Caco-2 (cell line): ENCODE measurements at places on chromosomes 7 and 10. TPM values are rescaled to one million over a fixed set of nuclear protein-coding genes. Genes with fewer than 3 reads are reported as not detected.
A peak's percentile ranks its signal among the peaks of the same experiment; 100 is the strongest.

DNA sequence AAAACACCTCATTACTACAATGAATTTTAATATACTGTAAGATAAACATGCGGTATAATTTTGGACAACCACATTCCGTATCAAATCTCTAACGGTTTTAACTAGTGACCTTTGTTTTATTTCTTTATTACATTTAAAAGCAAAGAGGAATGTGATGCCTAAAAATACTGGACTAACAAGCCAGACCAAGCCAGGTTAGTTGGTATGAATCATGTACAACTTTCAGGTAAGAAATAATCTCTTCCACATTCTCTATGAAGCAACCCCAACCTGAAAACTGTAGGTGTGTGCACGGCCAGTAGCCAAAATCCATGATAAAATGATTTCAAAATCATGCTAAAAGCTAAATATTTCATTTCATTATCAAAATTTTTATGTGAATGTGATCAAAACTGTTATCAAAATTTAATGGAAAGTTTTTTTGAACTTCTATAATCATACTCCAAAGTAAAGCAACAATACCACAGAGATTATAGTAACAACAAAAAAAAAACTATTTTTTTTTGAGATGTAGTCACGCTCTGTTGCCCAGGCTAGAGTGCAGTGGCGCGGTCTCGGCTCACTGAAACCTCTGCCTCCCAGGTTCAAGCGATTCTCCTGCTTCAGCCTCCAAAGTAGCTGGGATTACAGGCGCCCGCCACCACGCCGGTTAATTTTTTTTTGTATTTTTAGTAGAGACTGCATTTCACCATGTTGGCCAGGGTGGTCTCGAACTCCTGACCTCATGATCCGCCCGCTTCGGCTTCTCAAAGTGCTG is 127.2 kb downstream of the NRBF2 start:
- DNase-seq, result no peak
- no peak overlapping the region for H3K4me3 ChIP-seq
- H3K27ac ChIP-seq, result peak overlapping the region; percentile 43
- peaks cover 25% of the 10 kb centered on the region for H3K4me1 ChIP-seq
- H3K36me3 ChIP-seq, result peaks cover 1% of the 10 kb centered on the region; the same call in 1 of the 2 replicates

DNA sequence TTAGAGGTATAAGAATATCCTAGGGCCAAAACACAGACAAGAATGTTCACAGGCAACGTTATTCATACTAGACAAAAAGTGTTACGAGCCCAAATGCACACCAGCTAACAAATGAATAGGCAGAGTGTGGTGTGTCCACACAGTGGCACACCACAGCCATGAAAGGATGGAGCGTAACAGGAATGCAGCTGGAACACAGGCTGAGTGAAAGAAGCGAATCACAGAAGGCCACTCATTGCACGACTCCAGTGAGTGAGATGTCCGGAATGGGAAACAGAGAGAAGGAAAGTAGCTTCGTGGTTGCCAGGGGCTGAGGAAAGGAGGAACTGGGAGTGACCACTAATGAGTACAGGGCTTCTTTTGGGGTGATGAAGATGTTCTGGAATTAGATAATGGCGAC is 198.8 kb downstream of the TNS3 start:
- peaks cover 59% of the 10 kb centered on the region for H3K4me1 ChIP-seq
- no peak overlapping the region for H3K27ac ChIP-seq
- no peak for DNase-seq
- H3K36me3 ChIP-seq, result peaks cover 9% of the 10 kb centered on the region

DNA sequence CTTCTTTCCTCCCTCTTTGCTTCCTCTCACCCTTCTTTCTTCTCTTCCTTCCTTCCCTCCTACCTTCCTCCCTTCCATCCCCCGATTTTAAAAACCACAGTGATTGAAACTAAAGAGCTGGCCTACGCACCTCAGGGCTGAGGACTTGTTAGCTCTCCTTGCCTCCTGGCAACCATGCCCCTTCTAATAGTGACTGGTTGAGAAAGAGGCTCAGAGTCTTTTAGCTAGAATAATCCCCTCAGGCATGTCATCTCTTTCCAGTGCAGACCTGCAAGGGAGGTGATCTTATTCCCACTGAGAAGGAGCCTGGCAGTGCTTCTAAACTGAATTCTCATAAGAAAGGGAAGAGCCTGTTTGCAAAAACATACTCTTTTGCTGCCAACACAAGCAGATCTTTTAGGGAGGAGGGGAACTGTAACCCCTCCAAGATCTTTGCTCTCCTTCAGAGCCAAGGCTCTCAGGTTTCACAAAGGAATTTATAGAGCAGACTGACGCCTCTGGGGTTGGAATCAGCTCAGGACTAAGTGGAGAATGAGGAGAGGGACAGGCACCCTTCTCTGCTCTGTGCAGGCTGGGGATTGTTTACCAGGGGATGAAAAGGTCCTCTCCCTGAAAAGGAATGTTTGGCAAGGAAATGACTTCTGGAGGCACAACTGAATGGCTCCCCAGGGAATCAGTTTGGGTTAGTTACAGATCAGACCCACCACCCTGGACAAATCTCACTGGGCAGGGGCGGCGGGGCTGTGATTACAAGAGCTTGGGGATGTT is 9.4 kb upstream of the ANKRD1 start:
- H3K27me3 ChIP-seq, result no peaks in the 10 kb centered on the region
- H3K36me3 ChIP-seq, result no peaks in the 10 kb centered on the region
- H3K4me3 ChIP-seq, result no peak overlapping the region
- DNase-seq, result peak; percentile 80
- H3K27ac ChIP-seq, result peak overlapping the region; percentile 89

GRCh38 chr10:104527013-104527412 is 114.1 kb upstream of the SORCS3 start:
- H3K27ac ChIP-seq, result no peak overlapping the region
- H3K27me3 ChIP-seq, result no peaks in the 10 kb centered on the region
- no peaks in the 10 kb centered on the region for H3K36me3 ChIP-seq
- H3K4me3 ChIP-seq, result no peak overlapping the region

- no peaks in the 10 kb centered on the region for H3K4me1 ChIP-seq
- no peaks in the 10 kb centered on the region for H3K27me3 ChIP-seq
- no peaks in the 10 kb centered on the region for H3K36me3 ChIP-seq
- no peak overlapping the region for H3K27ac ChIP-seq
- no peak overlapping the region for H3K4me3 ChIP-seq
- no peak for DNase-seq
Observed at GRCh38 chr7:70178211-70178610, 579.9 kb downstream of the AUTS2 start.

DNA sequence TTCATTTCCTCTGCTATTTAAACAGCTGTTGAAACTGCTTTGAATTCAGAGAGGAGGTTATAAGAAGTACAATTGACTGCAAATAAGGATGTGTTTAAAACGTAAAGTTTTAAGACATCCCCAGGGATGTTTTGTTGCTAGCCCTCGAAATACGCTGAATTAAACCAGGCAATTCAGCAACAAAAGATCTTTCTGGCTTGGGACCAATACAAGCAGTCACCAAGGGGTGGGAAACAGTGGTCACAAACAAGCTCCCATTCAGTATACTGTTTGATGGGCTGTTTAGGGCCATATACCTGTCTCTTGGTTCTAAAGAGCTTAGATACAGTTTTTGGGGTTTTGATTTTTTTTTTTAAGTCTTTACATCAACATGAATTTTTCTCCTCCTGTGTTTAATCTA is 446.3 kb upstream of the POT1 start:
- no peaks in the 10 kb centered on the region for H3K27me3 ChIP-seq
- H3K4me3 ChIP-seq, result no peak overlapping the region
- H3K4me1 ChIP-seq, result no peaks in the 10 kb centered on the region
- no peak for DNase-seq
- H3K27ac ChIP-seq, result no peak overlapping the region
- H3K36me3 ChIP-seq, result no peaks in the 10 kb centered on the region

DNA sequence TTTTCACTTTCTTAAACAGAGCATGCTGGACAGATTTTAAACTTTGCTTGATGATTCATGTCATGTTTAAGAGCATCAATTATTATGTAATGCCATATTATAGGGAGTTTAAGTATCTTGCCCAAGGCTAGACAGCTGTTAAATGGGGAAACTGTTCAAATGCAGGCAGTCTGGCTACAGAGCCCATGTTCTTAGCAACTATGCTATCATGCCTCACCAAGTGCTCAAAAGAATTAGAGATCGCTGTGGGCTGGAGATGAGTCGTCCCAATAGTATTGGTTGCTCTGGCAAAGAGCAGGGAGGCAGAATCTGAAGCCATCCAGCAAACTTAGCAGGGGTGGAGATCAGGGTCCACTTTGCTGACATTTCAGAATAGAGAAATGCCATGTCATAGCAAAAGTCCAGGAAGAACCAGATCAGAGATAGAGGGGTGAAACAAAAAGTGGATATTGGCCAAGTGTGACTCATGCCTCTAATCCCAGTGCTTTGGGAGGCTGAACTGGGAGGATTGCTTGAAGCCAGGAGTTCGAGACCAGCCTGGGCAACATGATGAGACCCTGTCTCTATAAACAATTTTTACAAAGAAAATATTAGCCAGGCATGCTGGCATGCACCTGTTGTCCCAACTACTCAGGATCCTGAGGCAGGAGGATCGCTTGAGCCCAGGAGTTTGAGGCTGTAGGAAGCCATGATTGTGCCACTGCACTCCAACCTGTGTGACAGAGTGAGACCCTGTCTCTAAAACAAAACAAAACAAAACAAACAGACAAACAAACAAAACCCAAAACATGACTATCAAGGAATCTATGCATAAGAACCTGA is 57.8 kb downstream of the BAMBI start:
- no peaks in the 10 kb centered on the region for H3K36me3 ChIP-seq
- H3K27ac ChIP-seq, result no peak overlapping the region
- no peak overlapping the region for H3K4me3 ChIP-seq

DNA sequence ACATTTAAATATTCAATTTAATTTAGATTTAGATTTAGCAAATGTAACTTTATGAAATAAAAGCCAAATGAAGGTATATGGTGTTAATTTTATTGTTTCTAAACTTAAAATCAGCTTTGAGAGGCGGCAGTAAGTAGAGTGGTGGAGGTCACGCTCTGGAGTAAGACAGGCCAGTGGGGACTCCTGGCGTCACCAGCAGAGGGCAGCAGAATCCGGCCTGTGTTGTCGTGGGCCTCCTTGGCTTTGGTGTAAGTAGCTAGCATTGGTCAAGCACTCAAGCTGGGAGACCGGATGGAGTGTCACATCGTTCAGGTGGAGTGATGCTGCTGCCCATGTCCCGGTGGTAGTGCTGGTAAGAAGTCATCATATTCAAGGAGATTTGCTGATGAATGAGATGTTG is 98.7 kb upstream of the DNAJB6 start:
- peak overlapping the region; percentile 6 for H3K27ac ChIP-seq
- no peaks in the 10 kb centered on the region for H3K4me1 ChIP-seq
- H3K36me3 ChIP-seq, result no peaks in the 10 kb centered on the region
- H3K27me3 ChIP-seq, result no peaks in the 10 kb centered on the region

- H3K4me1 ChIP-seq, result no peaks in the 10 kb centered on the region
- no peak for DNase-seq
- no peak overlapping the region for H3K4me3 ChIP-seq
- no peaks in the 10 kb centered on the region for H3K36me3 ChIP-seq
- H3K27ac ChIP-seq, result no peak overlapping the region
Observed at GRCh38 chr7:38309555-38309954, 36.1 kb upstream of the TARP start.

DNA sequence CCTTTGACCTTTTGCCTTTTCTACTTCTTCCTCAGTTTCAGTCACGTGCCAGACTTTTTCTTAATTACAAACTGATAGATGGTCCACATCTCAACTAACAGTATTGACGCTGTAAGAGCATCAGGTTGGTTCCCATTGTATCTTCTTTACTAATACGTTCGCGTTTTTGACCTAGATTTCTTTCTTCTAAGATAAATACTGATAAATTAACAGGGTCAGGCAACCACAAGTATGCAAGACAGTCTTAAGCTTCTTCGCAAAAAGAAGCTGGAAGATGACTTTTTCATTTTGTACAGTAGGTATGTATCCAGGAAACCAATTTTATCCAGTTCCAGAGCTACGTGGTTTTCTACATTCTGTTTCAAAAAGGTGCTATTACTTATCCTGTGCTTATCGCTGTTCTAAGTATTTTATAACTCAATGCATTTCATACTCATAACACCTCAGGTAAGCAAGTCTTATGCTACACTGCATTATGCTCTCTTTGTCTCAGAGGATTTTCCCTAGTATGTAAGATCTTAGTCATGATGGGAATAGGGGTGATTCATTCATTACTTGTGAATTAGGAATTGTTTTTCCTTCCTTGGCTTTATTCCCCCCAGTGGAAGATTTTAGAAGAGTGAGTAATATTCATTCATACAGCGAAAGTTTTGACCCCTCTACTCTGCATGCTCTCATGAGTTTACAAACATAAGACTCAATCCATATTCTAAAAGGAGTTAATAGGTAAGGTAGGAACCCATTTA is 955 bp downstream of the DUS4L start:
- no peaks in the 10 kb centered on the region for H3K27me3 ChIP-seq
- no peak for DNase-seq
- H3K27ac ChIP-seq, result peak overlapping the region; percentile 95
- H3K4me3 ChIP-seq, result peak overlapping the region; percentile 85

- H3K36me3 ChIP-seq, result no peaks in the 10 kb centered on the region
- no peak overlapping the region for H3K4me3 ChIP-seq
- 0 out of 2 replicates have a peak, but pooled peaks cover 1% of the 10 kb centered on the region for H3K27me3 ChIP-seq
- no peaks in the 10 kb centered on the region for H3K4me1 ChIP-seq
Observed at GRCh38 chr7:1267016-1267900, 34.6 kb downstream of the UNCX start.

GRCh38 chr7:96667026-96667425 is 42.6 kb downstream of the SEM1 start:
- H3K36me3 ChIP-seq, result no peaks in the 10 kb centered on the region
- no peak for DNase-seq
- H3K27me3 ChIP-seq, result no peaks in the 10 kb centered on the region
- H3K4me3 ChIP-seq, result no peak overlapping the region
- no peaks in the 10 kb centered on the region for H3K4me1 ChIP-seq

DNA sequence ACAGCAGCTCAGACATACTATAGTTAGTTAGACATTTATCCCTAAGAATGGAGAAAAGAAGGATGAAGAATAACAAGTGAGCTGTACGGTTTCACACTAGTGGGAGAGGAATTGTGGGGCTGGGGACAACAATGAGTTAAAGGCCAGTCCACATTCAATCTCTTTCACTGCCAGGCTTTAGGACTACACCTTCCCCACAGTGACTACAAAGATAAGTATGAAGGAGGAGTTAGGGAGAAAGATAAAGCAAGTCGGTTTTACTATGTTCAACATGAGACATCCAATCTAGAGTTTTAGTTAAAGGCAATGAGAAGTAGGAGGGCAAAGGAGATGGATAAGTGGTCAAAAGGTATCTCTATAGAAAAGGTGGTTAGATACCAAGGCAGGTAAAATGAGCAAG is 16.3 kb downstream of the ARHGAP12 start:
- DNase-seq, result no peak
- H3K4me1 ChIP-seq, result peaks cover 34% of the 10 kb centered on the region
- peak overlapping the region; percentile 24 for H3K27ac ChIP-seq
- no peaks in the 10 kb centered on the region for H3K27me3 ChIP-seq
- no peaks in the 10 kb centered on the region; the same call in 1 of the 2 replicates for H3K36me3 ChIP-seq
- no peak overlapping the region for H3K4me3 ChIP-seq

GRCh38 chr7:26368542-26368941 is 76.9 kb downstream of the SNX10 start:
- H3K27me3 ChIP-seq, result no peaks in the 10 kb centered on the region
- no peaks in the 10 kb centered on the region for H3K36me3 ChIP-seq
- DNase-seq, result no peak
- no peaks in the 10 kb centered on the region for H3K4me1 ChIP-seq
- H3K4me3 ChIP-seq, result no peak overlapping the region
- H3K27ac ChIP-seq, result no peak overlapping the region

The SFRP5 gene
- total RNA-seq, result 1.0 and 1.1 TPM in 2 replicates

The TMEM213 gene
- total RNA-seq, result not detected in 2 replicates

The CHRM2 gene
- not detected in 2 replicates for total RNA-seq

The CAV1 gene
- total RNA-seq, result 4.9 and 6.0 TPM in 2 replicates

The SLC29A4 gene
- total RNA-seq, result 34.6 and 38.4 TPM in 2 replicates

The IFIT2 gene
- 0.43 and 0.56 TPM in 2 replicates for total RNA-seq

The PDE6C gene
- not detected in 2 replicates for total RNA-seq

The FAM221A gene
- 13.2 and 19.1 TPM in 2 replicates for total RNA-seq

The PROSER2 gene
- 123 and 134 TPM in 2 replicates for total RNA-seq

The SSC4D gene
- total RNA-seq, result 1.1 and 1.6 TPM in 2 replicates
